Right ventricle myocardium inferior (tissue), 1 donor: ENCODE measurements at places on chromosomes 3 and 15. TPM values are rescaled to one million over a fixed set of nuclear protein-coding genes. Genes with fewer than 3 reads are reported as not detected.
A peak's percentile ranks its signal among the peaks of the same experiment; 100 is the strongest.

- DNase-seq: no peak
Measured at GRCh38 chr3:24242012-24242698, 252.5 kb downstream of the THRB start.

- no peak for DNase-seq
Measured at GRCh38 chr15:46278486-46279090, 643.8 kb downstream of the SQOR start.

DNA sequence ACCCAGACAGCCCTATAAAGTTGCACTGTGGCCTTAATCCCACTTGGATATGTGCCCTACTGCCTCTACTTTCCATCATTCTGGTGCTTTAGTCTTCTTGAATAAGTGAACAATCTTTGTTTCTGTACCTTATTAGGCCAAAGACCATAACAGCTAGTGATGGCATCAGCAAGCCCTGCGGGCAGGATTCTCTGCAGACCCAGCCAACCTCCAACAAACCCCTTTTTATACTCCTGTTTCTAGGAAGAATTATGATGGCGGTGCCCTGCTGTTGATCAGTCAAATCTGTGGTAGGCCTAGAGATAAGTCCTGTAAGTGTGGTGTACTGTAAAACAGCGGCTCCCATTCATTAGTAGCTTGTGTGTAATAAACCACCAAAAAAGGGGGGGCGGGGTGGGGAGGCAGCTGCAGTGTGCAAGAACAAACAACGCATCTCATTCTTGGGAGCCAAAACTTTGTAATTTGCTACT lies 40.5 kb downstream of the SOX2 start:
- no peak for DNase-seq

- no peak for DNase-seq
Measured at GRCh38 chr3:182671942-182672341, 121.4 kb upstream of the ATP11B start.

Gene SAMD7
- not detected for total RNA-seq

Gene GOLGA6L6
- total RNA-seq: not detected

Gene HGD
- total RNA-seq: not detected

DNA sequence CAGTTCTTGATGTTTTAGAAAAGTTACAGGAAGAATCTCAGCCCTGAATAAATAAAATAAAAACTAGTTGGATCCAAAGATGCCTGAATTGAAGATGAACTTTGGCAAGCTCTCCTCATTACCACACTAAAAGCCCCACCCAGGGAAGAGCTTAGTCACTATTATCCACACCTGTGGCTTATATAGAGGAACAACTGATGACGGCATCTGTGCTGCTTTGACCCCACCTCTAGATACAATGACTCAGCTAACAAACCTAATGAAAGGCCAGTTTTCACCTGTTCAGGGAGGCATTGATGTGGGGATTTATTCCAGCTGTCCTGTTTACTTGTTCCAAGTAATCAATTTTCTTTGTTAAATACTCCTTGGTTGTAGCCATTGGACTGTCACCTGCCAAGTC lies 604.7 kb upstream of the EPHA6 start:
- no peak for DNase-seq

Gene ZNF860
- 0.27 TPM for total RNA-seq

Gene CXCR6
- 0.19 TPM for total RNA-seq

DNA sequence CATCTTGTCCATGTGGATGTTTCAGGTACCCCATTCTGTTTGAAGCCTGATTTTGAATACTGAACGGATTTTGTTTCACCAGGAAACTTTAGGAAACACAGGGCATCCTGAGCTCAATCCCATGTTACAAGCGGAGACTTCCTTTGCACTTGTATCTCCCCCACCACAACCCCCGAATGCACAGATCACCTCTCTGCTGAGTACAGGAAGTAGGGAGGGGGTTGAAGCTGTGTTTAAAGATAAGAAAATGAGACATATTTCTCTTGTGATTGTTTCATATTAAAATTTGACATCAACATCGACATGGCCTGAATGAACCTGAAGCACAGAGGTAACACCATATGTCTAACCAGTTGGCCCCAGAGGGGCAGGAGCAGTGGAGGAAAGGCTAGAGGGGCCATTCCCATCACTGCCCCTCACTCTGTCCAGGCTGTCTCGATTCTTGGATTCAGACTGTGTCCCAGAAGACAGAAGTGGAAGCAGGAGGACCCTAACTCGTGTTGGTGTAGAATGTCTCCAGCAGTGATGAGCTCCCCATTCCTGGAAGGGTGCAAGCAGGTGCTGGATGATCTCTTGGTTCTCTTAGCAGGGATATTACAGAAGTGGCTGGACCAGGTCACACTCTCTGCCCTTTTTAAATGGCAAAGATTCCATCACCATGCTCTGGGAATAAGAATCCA lies 59.6 kb upstream of the IQSEC1 start:
- no peak for DNase-seq

Gene CCDC14
- 6.4 TPM for total RNA-seq

DNA sequence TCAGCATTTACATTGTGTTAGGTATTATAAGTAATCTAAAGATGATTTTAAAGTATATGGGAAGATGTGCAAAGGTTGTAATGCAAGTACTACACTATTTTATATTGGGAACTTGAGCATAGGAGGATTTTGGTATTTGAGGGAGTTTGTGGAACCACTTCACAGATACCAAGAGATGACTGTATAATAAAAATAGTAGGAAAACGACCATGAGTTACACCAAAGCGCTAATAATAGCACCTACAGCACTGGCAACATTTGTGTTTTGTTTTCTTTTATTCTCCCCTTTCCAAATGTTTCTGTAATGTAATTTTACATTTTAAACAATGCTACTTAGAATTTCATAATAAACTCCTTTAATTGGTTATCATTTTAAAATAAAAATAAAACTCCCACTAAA lies 10.5 kb downstream of the CNBP start:
- DNase-seq: no peak

DNA sequence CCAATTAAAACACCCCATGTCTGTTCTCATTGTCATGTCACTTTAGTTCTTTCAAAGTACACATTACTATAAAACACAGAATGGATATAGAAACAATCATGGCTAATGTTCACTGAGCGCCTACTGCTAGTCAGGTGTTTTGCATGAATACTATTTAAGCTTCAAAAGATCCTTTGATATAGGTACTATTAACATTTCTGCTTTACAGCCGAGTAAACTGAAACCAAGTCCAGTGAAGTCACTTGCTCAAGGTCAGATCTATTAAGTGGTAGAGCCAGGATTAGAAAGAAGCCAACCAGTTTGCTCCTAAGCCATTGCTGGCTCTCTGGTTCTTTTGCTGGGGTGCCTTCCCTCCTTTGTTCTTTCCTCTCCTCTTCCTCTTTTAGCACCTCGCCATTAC lies 32.4 kb upstream of the NMNAT3 start:
- no peak for DNase-seq

DNA sequence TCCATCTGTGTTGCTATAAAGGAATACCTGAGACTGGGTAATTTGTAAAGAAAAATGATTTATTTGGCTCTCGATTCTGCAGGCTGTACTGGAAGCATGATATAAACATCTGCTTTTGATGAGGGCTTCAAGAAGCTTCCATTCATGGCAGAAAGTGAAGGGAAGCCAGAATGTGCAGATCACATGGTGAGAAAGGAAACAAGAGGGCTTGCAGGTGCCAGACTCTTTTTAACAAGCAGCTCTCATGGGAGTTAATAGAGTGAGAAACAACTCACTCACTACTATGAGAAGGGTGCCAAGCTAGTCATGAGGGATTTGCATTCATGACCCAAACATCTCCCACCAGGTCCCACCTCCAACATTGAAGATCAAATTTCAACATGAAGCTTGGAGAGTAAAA lies 247.2 kb downstream of the ZIC4 start:
- no peak for DNase-seq

Gene TRPM1
- total RNA-seq: not detected

DNA sequence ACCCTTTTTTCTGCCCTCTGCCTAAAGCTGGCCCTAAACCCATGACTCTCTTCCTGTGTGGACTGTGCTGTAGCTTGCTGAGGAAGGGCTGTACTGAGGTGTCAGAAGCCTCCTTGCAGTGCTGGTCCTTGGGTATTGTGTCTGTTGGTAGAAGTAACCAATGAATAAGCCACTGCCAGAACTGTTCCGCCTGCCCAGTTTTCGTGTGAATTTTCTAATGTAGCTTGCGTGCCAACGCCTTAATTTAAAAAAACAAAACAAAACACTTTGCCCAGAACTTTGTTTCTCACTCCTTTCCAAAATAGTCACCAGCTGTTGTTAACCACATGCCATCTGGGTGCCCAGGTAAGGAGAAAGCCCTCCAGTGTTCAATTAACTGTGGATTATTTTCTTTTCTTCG lies 101.9 kb downstream of the KLHL25 start:
- no peak for DNase-seq

Gene KLHL40
- total RNA-seq: not detected

DNA sequence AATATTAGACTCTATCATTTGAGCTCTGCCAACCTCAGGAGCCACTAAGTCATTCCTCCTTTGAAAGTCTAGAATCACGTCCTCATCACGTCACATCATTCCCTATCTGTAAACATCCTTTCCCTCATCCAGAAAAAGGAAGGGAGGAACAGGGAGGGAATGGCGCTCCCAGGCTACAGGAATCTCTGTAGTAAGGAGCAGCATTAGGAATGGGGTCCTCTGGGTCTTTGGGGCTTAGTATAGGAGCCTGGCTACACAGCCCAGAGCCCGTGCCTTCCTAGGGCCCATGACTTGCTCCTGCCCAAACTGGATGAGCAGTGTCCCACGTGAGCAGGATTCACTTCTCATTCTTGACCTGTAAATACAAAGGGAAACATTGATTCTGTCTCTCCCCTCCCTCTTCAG lies 1.6 kb downstream of the TAGLN3 start:
- no peak for DNase-seq

DNA sequence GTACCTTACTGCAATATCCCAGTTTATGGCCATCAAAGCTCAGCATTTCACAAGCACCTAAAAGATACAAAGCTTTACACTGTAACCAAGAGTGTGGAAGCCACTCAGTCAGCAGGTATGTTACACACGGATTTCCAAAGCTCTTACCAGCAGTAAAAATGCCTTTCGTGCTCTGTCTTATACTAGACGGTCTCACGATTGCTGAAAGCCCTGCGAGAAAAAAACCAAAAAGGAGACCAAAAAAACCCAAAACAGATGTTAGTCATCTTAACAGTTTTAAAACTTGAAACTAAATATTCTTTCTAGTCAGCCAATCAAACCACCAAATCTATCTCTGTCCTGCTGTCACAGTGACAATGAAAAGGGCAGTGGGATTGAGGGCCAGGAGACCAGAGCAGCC lies 39.0 kb downstream of the TAMM41 start:
- DNase-seq: no peak

- no peak for DNase-seq
Measured at GRCh38 chr15:53226559-53226958, 436.4 kb upstream of the ONECUT1 start.

GRCh38 chr15:31745841-31746240 lies 284.5 kb upstream of the CHRNA7 start:
- DNase-seq: no peak

- DNase-seq: no peak
Measured at GRCh38 chr3:72127844-72128243, 342.9 kb upstream of the PROK2 start.

- no peak for DNase-seq
Measured at GRCh38 chr3:115102046-115102445, 45.0 kb downstream of the ZBTB20 start.

Gene PPP2R3A
- 107 TPM for total RNA-seq

Gene PLCB2
- total RNA-seq: 8.2 TPM

Gene GOLGA8S
- 0.30 TPM for total RNA-seq

Gene TM4SF18
- total RNA-seq: 15.8 TPM

- DNase-seq: no peak
Measured at GRCh38 chr3:56775445-56775837, 26.3 kb downstream of the ARHGEF3 start.

GRCh38 chr15:47415539-47415971 lies 301.8 kb upstream of the SEMA6D start:
- no peak for DNase-seq

Gene STRA6
- total RNA-seq: not detected

Gene OXSR1
- total RNA-seq: 24.6 TPM

- DNase-seq: peak; percentile 58
Measured at GRCh38 chr3:63096248-63097058, 181.7 kb upstream of the SYNPR start.

- no peak for DNase-seq
Measured at GRCh38 chr15:99619712-99620111, 53.9 kb downstream of the MEF2A start.

DNA sequence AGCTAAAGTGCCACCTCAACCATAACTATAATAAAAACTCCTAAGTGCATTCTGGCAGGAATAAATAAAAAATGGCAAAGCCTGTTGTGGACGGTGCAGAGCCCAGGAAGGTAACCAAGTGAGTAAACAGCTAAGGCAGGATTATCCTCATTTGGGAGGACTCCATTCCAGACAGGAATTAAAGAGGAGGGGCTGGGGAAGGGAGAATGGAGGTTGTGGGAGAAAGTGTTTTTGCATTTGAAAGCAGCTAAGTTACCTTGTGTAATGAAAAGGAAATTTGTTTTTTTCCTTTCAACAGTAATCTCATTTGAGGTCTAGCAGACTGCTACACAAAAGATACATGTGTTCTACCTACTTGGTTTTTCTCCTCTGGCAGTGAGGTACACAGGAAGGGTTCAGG lies 248.5 kb downstream of the TIGIT start:
- no peak for DNase-seq

Gene LRRC28
- total RNA-seq: 18.7 TPM

GRCh38 chr3:139538733-139539132 lies 809 bp downstream of the RBP1 start:
- peak; percentile 75 for DNase-seq

GRCh38 chr3:179036226-179036625 lies 35.4 kb downstream of the ZMAT3 start:
- DNase-seq: no peak

Gene HIGD2B
- total RNA-seq: not detected

Gene ASB14
- total RNA-seq: 9.0 TPM

Gene BFSP2
- total RNA-seq: not detected

- no peak for DNase-seq
Measured at GRCh38 chr3:43344520-43344919, 58.2 kb downstream of the SNRK start.

Gene CDHR4
- total RNA-seq: not detected

Gene FBXW12
- not detected for total RNA-seq

Gene TWF2
- 120 TPM for total RNA-seq

- no peak for DNase-seq
Measured at GRCh38 chr3:39900462-39901002, 91.1 kb downstream of the MYRIP start.

DNA sequence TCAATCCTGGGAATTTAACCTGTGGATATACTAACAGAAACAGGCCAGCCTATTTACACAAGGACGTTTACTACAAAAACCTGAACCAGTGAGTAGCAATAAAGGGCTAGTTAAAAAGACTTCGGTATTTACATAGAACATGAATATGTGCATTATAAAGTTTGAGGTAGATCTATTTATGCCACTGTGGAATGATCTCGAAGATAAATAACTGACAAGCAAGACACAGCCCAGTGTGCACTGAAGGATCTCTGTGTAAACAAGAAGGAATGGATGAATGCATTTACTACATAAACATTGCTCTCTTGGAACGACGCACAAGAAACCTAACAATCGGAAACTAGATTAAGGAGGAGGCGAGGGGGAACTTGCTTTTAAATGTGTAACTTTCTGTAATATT lies 132.0 kb upstream of the NSMCE3 start:
- DNase-seq: no peak

- no peak for DNase-seq
Measured at GRCh38 chr3:106930086-106930485, 447.2 kb upstream of the CCDC54 start.

- no peak for DNase-seq
Measured at GRCh38 chr3:151971814-151972579, 98.6 kb downstream of the SUCNR1 start.

GRCh38 chr3:131036986-131037385 lies 10.3 kb downstream of the NEK11 start:
- no peak for DNase-seq

Gene ZBTB47
- total RNA-seq: 80.2 TPM
